ENCODE measurements at places on chromosomes 1 and 21.

- H3K4me3 ChIP-seq = no peak overlapping the region
- DNase-seq = no peak
- H3K27me3 ChIP-seq = no peaks in the 10 kb centered on the region
- H3K27ac ChIP-seq = no peak overlapping the region
- H3K4me1 ChIP-seq = peaks cover 14% of the 10 kb centered on the region
These were observed 244.6 kb downstream of the NPHP4 start for GRCh38 chr1:5747426-5748285.

DNA sequence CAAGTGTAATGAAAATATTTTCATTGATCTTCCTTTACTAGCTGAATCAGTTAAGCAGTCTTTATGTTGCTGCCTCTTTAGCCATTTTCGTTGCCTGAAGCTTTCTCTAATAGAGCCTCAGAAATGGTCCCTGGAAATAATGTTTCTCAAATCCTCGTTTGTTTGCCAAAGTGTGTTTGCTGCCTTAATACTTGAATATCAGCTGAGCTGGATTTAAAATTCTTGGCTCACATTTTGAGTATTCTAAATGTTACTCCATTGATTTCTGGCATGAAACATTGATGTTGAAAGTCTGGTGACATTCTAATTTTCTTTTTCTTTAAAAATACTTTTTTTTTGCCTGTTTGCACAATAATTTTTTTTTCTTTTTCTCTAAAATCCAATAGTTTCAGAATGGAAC is 84.6 kb upstream of the SERBP1 start:
- no peaks in the 10 kb centered on the region for H3K4me1 ChIP-seq
- no peak overlapping the region for H3K27ac ChIP-seq
- H3K4me3 ChIP-seq = no peak overlapping the region
- DNase-seq = no peak

DNA sequence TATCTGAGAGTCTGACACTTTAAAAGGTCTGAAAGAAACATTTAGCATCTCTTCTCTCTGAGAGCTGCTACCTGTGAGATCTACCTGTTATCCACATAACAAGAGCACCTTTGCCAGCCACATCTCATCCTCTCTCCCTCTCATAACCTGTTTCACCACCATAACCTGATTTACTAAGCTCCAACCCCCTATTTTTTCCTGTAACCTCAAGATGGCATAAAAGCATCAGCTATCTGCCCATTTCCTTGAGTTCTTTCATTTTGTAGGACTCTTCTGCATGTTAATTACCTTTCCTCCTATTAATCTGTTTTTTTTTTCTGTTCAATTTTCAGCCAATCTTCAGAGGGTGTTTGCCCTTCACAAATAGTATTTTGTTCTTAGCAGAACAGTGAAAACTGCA is 136.5 kb upstream of the KCNK1 start:
- no peaks in the 10 kb centered on the region for H3K36me3 ChIP-seq
- H3K4me1 ChIP-seq = no peaks in the 10 kb centered on the region
- H3K27ac ChIP-seq = no peak overlapping the region
- no peak for DNase-seq
- no peak overlapping the region for H3K4me3 ChIP-seq

GRCh38 chr1:56457756-56458375 is 121.5 kb downstream of the PLPP3 start:
- no peak for DNase-seq
- H3K27ac ChIP-seq = no peak overlapping the region
- no peaks in the 10 kb centered on the region for H3K27me3 ChIP-seq
- peaks cover 14% of the 10 kb centered on the region for H3K4me1 ChIP-seq
- no peaks in the 10 kb centered on the region for H3K36me3 ChIP-seq

DNA sequence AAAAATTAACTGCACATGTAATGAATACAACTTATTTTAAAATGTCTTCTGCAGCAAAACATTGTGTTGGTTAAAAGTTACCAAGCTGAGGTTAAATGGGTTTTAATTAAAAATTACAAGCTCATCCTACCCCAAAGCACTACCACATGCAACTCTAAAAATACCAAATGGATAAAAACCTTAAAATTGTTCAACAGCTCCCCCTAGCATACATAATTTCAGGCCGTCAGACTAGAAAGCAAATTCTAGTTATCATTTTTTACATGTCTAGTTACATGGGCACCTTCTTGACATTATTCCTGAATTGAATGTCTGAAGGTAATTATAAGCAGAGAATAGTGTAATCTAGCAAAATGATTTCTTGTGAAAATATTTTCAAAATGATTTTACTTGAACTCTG is 176.5 kb downstream of the C1orf21 start:
- peak overlapping the region; percentile 80 for H3K27ac ChIP-seq
- peaks cover 34% of the 10 kb centered on the region for H3K4me1 ChIP-seq
- H3K27me3 ChIP-seq = no peaks in the 10 kb centered on the region
- DNase-seq = no peak

DNA sequence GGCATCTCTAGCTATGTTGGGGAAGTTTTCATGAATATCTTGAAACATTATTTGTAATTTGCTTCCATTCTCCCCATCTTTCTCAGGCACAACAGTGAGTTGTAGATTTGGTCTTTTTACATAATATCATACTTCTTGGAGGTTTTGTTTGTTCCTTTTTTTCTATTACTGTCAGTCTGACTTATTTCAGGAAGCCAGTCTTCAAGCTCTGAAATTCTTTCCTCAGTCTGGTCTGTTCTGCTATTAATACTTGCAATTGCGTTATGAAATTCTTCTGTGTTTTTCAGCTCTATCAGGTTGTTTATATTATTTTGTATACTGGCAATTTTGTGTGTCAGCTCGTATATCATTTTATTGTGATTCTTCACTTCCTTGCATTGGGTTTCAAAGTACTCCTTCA is 424.6 kb upstream of the PTBP2 start:
- no peaks in the 10 kb centered on the region for H3K4me1 ChIP-seq
- H3K36me3 ChIP-seq = no peaks in the 10 kb centered on the region
- H3K4me3 ChIP-seq = no peak overlapping the region
- H3K27ac ChIP-seq = no peak overlapping the region

- no peak for DNase-seq
- H3K27me3 ChIP-seq = no peaks in the 10 kb centered on the region
- no peak overlapping the region for H3K4me3 ChIP-seq
- H3K4me1 ChIP-seq = peaks cover 32% of the 10 kb centered on the region
These were observed 69.2 kb downstream of the DTL start for GRCh38 chr1:212104586-212105325.

DNA sequence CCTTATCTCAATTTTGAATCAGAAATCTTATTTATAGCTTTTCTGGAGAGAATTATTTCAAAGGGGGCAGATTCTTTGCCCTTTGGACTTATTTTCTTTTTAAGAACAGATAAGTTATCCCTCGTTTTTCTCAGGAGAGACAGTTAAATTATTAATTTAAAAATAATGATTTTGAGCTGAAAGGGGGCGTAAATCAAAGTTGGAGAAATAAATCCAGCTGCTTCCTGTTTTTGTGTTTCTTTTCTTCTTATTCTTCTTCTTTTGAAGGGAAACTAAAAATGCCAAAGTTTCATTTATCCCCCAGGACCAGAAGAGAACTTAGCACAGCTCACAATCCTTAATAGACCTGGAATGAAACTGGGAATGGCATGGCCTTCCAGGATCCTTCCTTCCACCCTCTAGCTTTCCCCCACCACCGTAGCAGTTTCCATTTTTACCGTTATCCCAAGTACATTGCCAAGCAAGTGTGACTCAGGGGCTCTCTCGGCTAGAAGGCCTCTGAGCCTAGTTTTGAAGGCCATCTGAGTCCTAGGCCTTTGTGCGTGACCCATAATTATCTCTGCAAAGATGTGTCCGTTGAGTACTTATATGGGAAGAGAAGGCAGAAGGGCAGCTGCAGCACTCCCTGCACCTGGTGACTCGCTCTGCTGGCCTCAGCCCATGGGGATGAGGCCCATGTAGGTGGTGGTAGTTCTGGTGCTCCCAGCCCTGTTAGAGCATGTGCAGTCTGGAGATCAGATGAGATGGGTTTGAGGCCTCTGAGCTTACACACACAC is 181.7 kb downstream of the ROR1 start:
- no peak overlapping the region for H3K27ac ChIP-seq
- peaks cover 9% of the 10 kb centered on the region for H3K4me1 ChIP-seq
- H3K27me3 ChIP-seq = no peaks in the 10 kb centered on the region
- no peak overlapping the region for H3K4me3 ChIP-seq

- DNase-seq = no peak
- H3K27me3 ChIP-seq = no peaks in the 10 kb centered on the region
- no peaks in the 10 kb centered on the region for H3K36me3 ChIP-seq
- H3K4me1 ChIP-seq = peaks cover 15% of the 10 kb centered on the region
These were observed 519.5 kb downstream of the SMYD3 start for GRCh38 chr1:245987577-245987976.

GRCh38 chr1:247576514-247576913 is 11.6 kb upstream of the OR2G2 start:
- H3K27me3 ChIP-seq = no peaks in the 10 kb centered on the region
- no peak overlapping the region for H3K27ac ChIP-seq
- H3K4me1 ChIP-seq = no peaks in the 10 kb centered on the region
- no peak overlapping the region for H3K4me3 ChIP-seq

DNA sequence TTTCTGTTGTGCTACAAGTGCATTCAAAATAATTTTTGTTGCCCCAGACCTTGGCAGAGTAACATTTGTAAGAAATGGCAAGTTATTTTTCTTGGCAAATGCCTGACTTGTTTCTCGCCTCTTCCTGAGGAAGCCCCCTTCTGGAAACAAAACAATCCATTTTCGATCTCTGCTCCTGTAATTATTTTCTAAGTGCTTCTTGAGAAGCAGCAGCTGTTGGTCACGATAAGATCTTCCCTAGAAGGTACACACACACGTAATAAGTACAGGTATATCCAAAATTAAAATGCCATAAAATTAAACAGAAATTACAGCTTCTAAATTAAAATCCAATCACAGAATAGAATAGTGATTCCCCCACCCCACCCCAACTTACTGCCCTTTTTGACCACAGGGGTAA is 47.3 kb downstream of the LPGAT1 start:
- H3K4me1 ChIP-seq = peaks cover 13% of the 10 kb centered on the region
- DNase-seq = no peak
- peaks cover 6% of the 10 kb centered on the region for H3K36me3 ChIP-seq
- no peak overlapping the region for H3K4me3 ChIP-seq
- H3K27me3 ChIP-seq = no peaks in the 10 kb centered on the region
- H3K27ac ChIP-seq = no peak overlapping the region

DNA sequence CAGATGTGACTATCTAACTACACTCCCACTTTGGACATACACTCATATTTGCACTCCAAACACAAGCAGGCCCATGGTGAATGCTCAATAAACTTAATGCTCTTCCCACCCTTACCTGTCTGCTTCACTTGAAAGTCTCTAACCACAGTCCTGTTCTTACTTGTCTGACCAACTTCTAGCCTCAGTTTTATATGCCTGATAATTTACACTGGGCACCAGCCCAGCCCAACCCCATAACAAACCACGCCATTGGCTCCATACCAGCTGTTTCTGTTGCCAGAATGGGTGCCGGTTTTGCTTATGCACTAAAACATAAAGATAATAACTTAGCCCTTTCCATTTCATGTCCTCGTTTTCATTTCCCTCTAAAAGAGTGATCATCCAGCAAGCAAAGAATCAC is 395.4 kb downstream of the NTNG1 start:
- H3K27me3 ChIP-seq = no peaks in the 10 kb centered on the region
- H3K4me1 ChIP-seq = peaks cover 21% of the 10 kb centered on the region
- H3K27ac ChIP-seq = no peak overlapping the region
- H3K4me3 ChIP-seq = no peak overlapping the region
- no peak for DNase-seq
- no peaks in the 10 kb centered on the region for H3K36me3 ChIP-seq

GRCh38 chr1:119006406-119007279 is 18.5 kb upstream of the TBX15 start:
- H3K36me3 ChIP-seq = no peaks in the 10 kb centered on the region
- peaks cover 28% of the 10 kb centered on the region for H3K4me1 ChIP-seq
- H3K4me3 ChIP-seq = no peak overlapping the region
- peaks cover 8% of the 10 kb centered on the region for H3K27me3 ChIP-seq
- DNase-seq = peak; percentile 58
- H3K27ac ChIP-seq = no peak overlapping the region

- no peak for DNase-seq
- peaks cover 33% of the 10 kb centered on the region for H3K4me1 ChIP-seq
- H3K27ac ChIP-seq = peak overlapping the region; percentile 60
- no peak overlapping the region for H3K4me3 ChIP-seq
These were observed 2.4 kb downstream of the CCDC17 start for GRCh38 chr1:45621501-45621836.

DNA sequence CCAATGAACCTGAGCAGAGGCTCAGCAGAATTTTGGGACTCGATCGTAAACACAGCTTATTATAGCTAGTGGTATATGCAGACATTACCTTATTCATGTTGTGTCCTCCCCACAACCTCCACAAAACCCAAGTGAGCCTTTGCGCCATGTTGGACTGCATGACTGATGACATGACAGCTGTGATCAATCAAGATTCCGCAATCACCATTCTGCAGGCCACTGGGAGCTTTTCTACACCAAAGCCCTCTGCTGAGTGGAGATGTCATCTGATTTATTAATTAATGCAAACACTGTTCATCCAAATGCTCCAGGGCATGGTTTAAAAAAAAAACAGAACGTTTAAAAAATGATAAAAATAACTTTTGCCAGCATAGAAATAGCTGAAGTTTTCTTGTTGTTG is 7.9 kb upstream of the SRP9 start:
- no peak overlapping the region for H3K4me3 ChIP-seq
- peaks cover 53% of the 10 kb centered on the region for H3K4me1 ChIP-seq
- H3K36me3 ChIP-seq = no peaks in the 10 kb centered on the region

DNA sequence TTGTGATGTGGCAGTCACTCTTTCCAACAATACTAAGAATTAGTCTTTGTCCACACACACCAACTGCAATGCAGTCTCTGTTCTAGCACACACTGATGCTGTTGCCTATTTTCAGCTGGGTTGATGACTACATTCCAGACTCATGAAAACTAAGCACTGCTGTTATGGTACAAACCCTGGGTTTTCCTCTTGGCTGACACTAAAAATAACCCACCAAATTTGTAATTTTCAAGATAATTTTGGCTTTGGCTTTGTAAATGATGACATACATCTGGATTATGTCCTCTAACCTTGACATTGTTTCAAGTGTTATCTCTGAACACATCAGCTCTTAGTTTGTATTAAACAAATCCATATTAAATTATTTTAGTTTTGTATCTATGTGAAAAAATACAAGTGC is 444.8 kb downstream of the PTPRC start:
- no peak overlapping the region for H3K27ac ChIP-seq
- no peaks in the 10 kb centered on the region for H3K36me3 ChIP-seq
- no peaks in the 10 kb centered on the region for H3K4me1 ChIP-seq
- no peaks in the 10 kb centered on the region for H3K27me3 ChIP-seq

DNA sequence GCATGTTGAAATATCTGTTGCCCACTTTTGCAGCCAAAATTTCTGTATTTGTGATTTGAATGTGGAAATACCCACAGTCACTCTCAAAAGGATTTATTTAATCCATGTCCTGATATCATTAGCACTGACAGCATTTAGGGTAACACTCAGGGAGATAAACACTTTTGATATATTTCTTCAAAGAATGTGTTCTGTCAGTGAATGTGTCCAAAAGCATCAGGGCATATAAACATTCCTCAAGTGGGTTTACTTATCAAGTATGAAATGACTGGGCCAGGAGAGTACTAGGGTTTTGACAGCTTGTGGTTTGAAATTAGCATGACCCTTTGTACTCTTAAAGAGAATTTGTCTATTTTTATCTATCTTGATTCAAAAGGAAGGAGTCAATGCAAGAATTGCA is 1302.1 kb upstream of the ADGRL2 start:
- H3K27me3 ChIP-seq = no peaks in the 10 kb centered on the region
- no peaks in the 10 kb centered on the region for H3K36me3 ChIP-seq
- DNase-seq = no peak
- H3K4me1 ChIP-seq = no peaks in the 10 kb centered on the region
- H3K27ac ChIP-seq = no peak overlapping the region
- no peak overlapping the region for H3K4me3 ChIP-seq
